ENCODE measurements at places on chromosomes 1 and 21.

DNA sequence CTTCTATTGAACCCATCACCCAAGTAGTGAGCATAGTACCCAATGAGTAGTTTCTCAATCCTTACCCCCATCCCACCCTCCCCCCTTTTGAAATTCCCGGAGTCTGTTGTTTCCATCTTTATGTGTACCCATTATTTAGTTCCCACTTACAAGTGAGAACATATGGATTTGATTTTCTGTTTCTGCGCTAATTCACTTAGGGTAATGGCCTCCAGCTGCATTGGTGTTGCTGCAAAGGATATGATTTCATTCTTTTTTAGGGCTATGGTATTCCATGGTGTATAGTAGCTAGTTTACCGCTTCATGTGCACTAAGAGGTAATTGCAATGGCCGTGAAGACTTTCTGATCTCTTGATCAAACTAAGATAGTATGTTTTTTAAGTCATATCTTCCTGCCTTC lies 107.5 kb upstream of the SERTAD4 start:
- DNase-seq = no peak

DNA sequence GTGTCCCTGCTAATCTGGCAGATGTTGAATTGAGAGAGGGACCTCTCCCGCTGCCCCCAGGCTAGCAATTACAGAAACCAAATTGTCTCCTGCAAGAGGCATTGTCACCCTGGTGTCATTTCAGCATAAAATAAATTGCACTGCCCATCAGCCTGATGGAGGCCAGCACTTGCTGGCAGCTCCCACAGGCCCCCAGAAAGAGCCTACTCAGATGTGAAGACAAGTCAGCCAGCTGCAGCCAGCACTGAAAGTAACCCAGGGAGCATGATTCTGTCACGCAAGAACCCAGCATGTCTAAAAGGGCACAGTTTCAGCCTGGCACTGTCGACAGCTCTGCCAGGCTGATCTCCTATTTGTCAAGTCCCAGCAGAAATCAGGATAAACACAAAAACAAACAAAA lies 110.3 kb upstream of the CTTNBP2NL start:
- DNase-seq = no peak

DNA sequence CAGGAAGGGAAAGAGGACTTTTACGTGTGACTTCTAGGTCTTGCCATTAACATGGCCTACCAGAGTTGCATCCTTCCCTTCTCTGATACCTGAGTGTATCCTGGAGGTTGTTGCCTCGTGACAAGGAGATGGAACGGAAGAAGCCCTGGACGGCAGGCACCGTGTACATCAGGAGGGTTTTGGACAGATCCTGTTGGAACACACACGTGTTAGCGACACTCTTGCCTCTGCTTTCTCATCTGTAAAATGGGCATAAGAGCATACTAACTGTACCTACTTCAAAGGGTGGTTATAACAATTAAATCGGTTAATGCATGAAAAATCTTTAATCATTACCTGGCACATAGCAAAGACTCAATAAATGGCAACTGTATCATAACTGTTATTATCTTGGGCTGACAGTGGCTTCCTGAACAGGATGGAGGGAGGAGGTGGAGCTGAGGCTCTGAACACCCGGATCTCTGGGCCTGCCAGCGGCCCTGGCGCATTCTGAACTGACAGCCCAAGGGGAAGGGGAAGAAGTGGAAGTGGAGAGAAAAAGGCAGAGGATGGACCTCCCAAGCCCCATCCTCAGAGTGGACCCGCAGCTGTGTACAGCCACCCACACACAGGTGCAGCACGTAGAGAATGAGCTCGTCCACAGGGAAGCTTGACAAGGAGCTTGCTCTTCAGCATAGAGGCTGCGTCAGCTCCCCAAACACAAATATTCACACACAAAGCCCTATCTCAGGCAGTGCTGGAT lies 30.2 kb upstream of the EXOSC10 start:
- DNase-seq = no peak

DNA sequence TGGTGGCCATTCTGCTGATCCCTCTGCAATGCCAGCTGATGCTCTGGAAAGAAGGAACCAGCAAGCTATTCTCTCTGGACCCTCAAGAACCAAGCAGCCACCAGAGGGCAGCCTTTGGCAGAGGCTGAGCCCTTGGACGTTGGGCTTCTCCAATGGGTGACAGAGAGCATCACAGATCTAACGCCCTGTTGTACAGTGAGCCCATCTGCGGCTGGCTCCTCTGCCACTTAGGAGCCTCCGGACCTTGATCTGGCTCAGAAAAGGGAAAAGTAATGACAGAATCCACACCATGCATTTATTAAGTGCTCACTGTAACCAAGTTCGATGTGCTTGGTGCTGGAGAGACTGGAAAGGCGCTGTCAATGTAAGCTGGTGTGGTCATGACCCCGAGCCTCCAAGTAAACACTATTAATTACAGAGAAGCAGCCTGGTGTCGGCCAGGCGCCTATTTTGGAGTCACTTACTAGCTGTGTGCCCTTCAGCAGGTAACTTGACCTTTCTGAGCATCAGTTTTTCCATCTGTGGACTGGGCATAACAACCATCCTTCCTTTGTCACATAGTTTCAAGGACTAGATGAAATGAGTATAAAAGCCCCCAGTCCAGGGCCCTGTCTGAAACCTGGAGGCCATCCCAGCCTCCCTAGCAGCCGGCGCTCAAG lies 34.9 kb downstream of the ECE1 start:
- DNase-seq = peak; percentile 77

DNA sequence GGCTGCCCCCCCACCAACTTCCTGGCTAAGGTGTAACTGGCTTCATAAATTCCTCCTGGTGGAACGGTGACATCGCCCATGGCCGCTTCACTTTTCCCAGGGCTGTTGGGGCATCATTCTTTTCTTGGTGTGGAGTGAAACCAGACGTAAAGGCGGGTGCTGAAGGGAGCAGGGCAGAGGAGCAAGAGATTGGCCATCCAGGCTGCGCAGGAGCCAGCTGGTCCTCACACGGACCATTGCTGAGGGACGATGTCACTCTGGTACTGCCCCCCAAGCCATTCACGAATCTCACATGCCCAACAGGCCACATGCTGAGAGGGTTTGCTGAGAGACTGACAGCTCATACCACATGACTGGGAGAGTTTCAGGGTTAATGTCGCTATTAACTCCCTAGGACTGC lies 10.5 kb upstream of the PKP1 start:
- peak; percentile 62 for DNase-seq

DNA sequence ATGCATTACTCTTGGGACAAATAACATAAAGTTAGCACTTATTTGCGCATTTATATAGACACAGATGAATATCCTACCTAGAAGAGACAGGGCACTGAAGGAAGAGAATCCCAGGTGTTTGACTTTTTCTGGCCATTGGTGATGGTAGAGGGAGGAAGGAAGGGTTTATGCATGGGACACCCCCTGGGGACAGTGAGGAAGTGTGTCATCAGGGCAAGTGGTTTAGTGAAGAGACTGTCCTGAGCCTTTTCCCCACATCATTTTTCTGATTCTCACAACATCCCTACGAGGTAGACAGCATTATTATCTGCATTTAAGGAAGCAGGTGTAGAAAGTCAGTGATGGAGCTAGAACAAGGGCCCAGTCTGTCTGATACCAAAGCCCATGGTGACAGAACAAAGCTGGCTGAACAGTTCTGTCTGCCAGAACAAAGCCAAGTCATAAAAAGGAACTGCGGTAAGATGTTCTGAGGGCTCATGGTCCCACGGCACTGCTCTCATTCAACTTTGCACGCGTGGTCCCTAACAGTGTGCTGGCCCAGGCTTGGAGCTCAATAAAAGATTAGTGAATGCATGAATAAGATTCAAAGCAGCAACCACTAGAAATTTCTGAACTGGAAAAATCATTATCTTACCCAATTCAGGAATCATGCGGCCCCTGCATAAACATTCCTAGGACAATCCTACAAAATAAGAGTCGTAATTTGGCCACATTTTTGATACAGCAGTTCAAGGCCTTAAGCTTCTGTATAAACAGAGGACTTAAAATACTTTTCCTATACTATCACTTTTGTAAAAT lies 12.2 kb upstream of the CDC42BPA start:
- no peak for DNase-seq

- peak; percentile 94 for DNase-seq
These were observed 8.6 kb upstream of the RASSF5 start for GRCh38 chr1:206498685-206499084.

DNA sequence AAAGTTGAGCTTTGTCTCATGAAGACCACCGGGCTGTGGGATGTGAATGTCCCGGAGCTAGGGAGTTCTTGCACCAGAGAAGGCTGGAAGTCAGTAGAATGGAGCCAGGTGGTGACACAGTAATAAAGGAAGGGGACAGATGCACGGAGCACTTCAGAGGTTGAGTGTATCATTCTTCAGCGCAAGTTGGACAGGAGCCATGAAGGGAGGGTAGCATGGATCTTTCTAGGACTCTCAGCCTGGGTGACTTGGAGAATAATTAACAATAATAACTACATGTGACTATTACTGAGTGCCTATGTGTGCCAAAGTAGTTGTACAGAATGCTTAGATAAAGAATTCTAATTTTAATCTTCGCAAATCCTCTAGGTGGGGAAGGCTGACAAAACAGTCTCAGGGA lies 258.7 kb upstream of the AJAP1 start:
- peak; percentile 88 for DNase-seq

DNA sequence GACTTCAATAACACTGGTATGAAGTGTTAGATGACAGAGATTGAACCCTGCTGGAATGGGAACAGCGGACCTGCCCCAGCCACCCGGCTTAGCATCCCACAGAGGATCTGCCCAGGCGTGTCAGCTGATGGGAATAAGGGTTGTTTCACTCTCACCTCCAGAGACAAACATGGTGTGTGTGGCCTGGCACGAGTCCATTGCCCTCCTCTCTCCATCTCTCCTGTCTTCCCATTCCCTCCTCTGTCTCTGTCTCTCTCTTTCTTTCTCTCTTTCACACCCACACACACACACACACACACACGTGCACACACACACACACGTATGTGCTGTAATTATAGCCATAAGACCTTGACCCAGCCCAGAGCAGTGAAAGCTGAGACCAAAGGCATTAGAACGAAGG lies 200.2 kb downstream of the HIVEP3 start:
- no peak for DNase-seq

GRCh38 chr21:33212159-33212851 lies 17.4 kb upstream of the IFNAR2 start:
- DNase-seq = no peak

- no peak for DNase-seq
These were observed 61.8 kb upstream of the IFNLR1 start for GRCh38 chr1:24248859-24249258.

DNA sequence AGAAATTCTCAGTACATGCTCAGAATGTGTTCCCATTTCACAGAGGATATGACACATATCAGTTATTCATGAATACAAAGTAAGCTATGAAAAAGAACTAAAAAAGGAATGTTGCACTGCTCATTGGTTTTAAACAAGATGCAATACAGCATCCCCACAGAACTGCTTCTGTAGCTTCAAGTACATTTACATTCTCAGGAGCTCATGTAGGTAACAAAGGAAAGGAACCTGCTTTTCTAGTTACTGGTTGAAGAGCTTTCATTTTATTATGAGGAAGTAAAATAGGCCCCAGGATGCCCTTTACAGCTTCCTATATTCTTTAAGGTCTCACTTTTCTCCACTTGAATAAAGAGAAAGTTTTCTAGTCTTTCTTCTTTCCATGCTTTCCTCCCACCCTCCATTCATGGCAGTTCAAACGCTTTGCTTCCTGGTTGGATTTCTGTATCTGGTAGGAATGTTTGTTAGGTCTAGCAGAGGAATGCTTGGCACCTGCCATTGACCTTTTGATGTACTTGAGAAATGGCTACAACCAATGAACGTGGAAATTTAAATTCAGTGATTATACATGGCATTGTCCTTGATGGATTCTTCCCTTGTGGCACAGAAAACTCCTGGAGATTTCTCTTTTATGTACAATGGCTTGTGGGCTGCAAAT lies 27.1 kb upstream of the KCNK2 start:
- DNase-seq = peak; percentile 12

DNA sequence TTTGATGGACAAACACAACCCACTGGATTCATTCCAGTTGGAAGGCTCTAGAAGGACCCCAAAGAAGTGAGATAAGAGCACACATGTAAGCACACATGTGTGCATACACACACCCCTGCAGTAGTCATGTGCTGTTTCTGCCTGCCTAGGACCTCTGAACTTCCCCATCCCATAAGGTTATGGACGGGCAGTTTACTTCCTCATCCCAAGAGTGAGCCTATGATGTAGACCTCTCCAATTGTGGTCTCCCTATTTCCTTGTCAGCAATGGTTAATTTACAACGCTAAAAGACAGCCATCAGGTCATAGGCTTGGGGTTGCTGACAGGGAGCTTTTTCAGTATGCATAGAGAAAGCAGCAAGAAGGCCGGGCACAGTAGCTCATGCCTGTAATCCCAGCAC lies 15.4 kb upstream of the ADAR start:
- DNase-seq = no peak

GRCh38 chr1:7561331-7561921 lies 209.7 kb upstream of the VAMP3 start:
- DNase-seq = no peak

DNA sequence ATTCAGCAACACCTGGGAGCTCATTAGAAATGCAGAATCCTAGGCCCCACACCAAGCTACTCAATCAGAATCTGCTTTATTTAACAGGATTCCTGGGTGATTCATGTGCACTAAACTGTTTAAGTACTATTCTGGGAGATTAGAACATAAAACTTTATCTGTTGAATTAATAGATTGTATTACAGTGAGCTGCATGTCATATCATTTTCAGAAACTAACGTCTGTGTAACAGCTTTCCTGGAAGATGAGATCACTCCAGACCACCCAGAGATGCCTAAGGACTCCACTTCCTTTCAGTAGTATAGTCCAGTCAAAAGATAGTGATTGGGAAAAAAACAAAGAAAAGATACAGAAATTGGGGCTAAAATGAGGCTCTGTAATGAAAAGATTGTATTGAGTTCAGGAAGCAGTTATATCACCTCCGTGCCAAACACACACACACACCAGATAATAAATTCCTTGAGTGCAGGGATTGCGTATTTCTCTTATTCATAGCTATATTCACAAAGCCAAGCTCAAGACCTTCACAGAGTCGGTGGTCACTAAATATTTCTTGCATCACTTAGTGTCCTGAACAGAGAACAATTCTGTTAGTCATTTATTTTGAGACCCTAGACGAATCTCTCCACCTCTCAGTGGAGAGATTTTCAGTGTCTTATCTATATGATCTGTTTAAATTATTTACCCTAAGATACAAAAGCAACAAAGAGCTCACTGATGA lies 178.2 kb downstream of the DSCAM start:
- DNase-seq = peak; percentile 19

- DNase-seq = no peak
These were observed 149.2 kb downstream of the ACTL8 start for GRCh38 chr1:17904290-17904689.

GRCh38 chr1:84510668-84511067 lies 4.3 kb upstream of the GNG5 start:
- DNase-seq = no peak

DNA sequence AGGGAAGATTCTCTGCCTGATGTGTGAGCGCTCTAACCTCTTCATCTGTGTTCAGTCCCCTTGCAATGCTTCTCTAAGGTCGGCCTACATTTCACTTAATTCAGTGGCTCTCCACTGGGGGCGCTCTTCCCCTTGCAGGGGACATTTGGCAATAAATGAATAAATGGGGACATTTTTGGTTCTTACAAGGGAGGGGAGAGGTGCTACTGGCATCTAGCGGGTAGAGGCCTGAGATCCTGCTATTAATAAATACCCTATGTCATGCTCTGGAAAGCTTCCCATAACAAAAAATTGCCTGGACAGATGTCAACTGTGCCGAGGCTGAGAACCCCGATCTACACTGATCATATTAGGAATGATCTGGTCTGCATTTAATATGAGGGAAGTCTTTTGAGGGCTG lies 25.9 kb upstream of the DNAJC11 start:
- DNase-seq = peak; percentile 66
